8988T (cell line): ENCODE measurements at places on chromosomes 12 and 14.

DNA sequence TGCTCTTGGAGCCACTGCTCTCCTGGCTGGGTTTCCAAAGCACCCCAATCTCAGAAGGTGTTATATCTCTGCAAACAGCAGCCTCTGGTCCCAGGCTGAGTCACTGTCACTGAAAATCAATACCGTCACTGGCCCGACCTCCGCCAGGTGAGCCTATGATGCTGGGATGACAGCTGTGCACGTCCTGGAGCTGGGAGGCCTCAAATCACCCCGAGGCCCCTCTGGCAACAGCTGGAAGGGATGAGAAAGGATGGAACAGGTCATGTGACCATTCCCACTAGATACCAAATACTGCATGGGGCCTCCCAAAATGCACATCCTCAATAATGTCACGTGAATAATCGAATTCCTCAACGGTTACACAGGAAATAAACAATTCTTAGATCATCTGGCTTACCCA lies 190.8 kb downstream of the TTC7B start:
- DNase-seq: no peak

DNA sequence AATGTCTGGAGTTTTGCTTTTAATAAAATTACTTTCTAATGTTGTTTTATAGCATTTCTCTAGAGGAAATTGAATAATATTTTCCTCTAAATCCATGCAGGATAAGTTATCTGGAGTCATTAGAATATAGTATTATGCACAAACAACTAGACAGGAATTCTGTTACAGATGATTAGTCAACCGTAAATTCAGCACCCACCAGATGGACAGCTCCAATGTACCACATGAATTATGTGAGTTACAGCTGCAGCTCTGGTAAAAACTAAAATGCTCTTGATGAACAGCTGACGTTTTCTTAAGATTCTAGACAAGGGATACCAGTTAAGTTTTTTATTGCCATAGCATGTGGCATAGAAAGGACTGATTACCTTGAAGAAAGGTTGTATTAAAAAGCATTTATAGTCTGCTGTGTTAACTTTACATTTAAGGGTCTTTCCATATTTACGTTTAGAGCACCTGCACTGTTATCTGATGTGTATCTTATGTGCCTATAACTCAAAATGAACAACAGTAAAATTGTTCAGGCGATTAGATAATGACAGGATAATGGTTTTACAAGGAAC lies 321.4 kb upstream of the LRFN5 start:
- no peak for DNase-seq

DNA sequence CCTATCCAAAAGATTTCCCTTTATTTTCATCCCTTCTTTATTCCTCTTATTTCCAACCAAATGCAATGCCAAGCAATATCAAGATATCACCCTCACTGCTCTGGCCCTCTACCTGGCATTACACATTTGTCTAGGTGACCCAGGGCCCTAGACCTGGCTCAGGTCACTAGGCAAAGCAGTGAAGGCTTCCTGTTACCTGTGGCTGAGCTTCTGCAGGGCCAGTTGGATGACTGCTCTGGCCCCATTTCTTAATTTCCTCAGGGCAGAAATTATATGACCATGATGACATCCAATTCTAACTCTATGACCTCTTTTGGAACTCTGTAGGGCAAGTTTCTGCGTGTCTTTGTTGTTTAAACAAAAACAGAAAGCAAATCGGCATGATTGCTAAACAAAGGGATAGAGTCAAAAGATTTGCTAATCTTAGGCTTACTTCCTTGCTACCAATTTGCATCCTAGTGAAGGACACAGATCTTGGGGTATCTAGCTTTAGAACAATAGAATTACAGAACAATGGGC lies 7.4 kb upstream of the CCDC198 start:
- no peak for DNase-seq

- DNase-seq: no peak
These were observed 7.4 kb upstream of the OR6J1 start for GRCh38 chr14:22651586-22651985.

DNA sequence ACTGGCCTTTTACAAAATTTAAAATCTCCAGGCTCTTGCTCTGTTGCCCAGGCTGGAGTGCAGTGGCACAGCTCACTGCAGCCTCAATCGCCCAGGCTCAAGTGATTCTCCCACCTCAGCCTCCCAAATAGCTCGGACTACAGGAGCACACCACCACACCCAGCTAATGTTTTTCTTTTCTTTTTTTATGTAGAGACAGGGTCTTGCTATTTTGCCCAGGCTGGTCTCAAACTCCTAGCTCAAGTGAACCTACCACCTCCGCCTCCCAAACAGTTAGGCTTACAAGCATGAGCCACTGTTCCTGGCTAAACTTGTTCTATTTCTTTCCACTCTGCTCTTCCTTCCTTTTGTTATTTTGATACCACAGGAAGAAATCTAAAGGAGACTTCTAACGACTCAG lies 15.2 kb downstream of the SYNJ2BP start:
- no peak for DNase-seq

DNA sequence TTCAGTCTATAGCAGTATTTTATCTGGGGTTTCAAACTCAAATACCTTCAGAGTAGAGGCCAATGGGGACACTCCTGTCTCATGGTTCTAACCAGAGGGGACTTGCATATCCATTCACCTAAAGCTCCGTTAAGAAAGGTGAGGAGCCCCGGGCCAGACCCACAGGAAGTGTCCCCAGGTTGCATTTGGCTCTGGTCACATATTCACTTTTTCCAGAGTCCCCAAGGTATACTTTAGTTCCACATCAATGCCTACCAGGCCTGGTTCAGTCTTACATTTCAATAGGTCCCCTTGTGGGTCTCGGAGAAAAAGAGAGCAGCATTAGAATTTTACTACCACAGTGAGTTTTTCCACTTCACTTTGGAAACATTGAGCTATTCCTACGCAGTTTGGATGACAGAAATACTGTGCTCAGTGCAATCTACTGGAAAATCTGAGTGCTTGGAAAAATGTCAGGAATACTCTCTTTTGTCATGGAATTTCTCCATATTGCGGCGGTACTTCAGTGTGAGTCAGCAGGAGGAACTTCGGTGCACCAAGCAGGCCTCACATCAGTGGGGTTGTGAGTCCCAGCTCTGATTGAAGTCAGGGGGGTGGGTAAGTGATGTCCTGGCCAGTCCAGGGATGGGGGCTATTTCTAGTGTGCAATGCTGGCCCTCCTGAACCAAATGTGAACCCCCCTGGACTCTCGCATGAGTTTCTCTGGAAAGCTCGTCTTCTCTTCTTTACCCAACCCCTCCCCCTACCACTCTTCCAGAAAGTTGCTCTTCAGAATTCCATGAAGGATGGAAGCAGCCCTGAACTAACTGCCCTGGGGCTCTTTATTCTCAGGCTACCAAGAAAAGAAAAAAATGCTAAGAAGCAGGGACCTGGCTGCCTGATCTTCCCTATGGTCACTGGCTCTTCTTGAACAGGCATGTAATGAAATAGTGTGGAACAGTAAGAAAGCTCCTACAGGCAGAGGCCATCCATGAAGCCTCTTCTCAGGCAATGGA lies 184.7 kb downstream of the PRKCH start:
- DNase-seq: no peak
